ENCODE measurements at places on chromosomes 13 and 19.

DNA sequence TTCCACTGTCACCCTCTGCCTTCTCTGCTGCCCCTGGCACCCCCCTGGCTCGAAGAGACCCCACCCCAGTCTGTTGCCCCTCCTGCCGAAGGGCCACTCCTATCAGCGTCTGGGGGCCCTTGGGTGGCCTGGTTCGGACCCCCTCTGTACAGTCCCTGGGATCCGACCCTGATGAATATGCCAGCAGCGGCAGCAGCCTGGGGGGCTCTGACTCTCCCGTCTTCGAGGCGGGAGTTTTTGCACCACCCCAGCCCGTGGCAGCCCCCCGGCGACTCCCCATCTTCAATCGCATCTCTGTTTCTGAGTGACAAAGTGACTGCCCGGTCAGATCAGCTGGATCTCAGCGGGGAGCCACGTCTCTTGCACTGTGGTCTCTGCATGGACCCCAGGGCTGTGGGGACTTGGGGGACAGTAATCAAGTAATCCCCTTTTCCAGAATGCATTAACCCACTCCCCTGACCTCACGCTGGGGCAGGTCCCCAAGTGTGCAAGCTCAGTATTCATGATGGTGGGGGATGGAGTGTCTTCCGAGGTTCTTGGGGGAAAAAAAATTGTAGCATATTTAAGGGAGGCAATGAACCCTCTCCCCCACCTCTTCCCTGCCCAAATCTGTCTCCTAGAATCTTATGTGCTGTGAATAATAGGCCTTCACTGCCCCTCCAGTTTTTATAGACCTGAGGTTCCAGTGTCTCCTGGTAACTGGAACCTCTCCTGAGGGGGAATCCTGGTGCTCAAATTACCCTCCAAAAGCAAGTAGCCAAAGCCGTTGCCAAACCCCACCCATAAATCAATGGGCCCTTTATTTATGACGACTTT is 2.0 kb downstream of the ZFP36 start:
- DNase-seq, result no peak

DNA sequence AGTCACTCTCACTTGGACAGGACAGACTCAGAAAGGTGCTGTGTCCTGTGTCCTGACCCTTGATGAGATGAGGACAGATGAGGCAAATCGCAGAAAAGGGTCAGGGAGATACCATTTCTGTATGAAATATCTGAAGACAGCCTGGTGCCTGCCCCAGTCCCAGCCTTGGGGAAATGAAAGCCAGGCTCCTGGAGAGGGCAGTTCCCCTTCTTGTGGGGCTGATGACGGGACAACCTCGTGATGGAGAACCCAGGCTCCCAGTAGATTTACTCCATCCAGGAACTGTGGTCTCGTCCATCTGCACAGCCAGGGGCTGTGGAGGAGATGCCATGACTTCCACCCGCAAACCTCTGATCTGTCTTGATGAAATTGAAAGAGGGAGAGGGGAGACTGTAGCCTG is 13.8 kb downstream of the LILRB1 start:
- DNase-seq, result no peak

- DNase-seq, result no peak
These were observed 14.9 kb downstream of the CEBPA start for GRCh38 chr19:33287438-33287837.

DNA sequence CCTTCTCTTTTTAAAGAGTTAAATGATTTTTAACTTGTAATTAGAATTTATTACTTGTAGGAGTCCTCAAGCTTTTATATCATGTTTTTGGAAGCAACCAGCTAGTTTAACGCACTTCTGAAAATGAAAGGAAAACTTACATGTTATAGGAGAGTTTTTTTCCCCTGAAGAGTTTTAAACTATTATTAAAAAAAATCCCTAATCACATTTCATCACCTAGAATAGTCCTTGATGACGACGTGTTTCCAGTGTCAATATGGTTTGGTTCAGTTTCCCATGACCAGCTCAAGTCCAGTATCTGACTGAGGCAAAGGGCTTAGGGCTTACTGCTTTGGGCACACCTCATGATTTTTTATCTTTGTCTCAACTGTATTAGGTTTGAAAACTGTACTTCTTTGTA is 36.0 kb downstream of the URI1 start:
- DNase-seq, result no peak

- peak; percentile 52 for DNase-seq
These were observed 2.3 kb downstream of the SPACA4 start for GRCh38 chr19:48608798-48609263.

DNA sequence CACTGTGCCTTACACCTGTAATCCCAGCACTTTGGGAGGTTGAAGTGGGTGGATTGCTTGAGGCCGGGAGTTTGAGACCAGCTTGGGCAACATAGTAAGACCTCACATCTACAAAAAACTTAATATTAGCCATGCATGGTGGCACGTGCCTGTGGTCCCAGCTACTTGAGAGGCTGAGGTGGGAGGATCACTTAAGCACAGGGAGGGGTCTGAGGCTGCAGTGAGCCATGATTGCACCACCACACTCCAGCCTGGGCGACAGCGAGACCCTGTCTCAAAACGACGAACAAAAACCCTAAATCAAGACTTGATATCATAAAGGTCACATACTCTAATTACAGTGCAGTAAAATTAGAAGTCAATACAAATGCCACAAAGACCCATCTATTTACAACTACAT is 17.4 kb downstream of the SLC7A9 start:
- no peak for DNase-seq

DNA sequence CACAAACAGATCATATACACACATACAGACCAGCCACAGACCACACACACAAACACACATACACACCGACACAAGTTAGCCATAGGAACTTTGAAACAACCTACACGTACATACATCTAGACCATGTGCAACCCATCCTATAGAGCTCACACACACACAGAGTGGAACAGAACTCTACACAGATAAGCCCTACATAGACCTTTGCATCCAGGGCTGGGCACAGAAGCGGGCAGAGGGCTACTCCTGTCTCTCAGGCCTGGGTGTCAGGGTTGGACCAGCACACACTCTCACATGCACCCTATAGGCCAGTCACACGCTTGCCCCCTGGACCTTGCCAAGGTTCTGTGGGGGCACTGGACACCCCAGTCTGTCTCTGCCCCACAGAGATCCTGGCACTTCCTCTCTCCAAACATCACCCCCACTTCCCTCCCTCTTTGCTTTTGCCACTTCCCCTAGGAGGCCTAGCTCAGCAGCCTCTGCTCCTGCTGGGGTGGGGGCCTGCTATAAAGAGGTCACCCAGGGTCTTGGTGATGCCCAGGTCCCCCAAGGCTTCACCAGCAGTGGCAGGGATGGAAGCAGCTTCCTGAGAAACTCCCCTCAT is 5.8 kb upstream of the JUNB start:
- DNase-seq, result no peak

DNA sequence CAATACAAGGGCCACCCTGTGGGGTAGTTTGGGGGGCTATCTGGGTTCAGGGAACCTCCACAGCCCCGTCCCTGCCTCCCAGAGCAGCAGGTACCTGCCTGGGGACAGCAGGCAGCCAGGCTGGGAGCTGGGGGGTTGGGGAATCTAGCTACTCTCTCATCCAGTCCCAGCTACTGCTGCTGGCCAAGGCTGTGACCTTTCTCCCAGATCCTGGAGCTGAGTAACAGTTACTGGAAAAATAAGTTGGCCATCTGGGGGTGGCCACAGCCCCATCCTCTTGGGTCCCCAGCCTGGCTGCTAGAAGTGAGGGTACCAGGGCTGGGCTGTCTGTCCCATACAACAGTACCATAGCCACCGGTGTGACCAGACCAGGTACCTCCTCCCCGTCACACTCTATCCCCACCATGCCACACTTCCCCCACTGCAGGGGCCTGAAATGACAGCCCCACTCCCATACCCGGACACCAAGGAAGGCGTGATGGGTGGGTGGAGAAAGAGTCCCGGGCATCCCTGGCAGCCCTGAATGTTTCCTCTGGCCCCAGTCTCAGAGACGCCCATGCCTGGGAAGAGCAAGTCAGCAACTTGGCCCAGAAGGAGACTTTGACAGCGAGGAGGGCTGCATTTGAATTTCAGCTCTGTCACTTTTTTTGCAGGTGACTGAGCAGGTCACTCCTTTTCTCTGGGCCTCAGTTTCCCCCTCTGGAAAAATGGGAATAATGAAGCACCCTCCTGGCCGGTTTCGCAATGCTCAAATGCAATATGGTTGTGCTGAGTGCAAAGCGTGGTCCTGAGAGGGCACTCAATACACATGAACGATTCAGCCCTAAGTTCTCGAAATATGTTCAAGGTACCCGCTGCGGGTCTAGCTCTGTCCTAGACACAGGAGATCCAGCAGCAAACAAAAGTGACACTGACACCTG is 30.7 kb upstream of the NFIC start:
- DNase-seq, result no peak

DNA sequence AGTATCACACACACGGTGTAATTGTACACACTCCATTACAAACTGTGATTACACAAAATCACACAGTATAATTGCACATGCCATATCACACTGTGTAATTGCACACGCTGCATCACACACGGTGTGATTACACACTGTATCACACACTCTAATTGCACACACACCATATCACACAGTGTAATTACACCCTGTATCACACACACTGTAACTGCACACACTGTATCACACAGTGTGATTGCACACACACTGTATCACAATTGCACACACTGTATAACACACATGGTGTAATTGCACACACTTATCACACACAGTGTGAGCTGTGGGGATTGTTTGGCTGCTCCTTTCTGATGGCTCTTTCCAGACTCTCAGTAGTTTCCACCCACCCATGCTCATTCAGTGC is 162.6 kb upstream of the SGCG start:
- no peak for DNase-seq

DNA sequence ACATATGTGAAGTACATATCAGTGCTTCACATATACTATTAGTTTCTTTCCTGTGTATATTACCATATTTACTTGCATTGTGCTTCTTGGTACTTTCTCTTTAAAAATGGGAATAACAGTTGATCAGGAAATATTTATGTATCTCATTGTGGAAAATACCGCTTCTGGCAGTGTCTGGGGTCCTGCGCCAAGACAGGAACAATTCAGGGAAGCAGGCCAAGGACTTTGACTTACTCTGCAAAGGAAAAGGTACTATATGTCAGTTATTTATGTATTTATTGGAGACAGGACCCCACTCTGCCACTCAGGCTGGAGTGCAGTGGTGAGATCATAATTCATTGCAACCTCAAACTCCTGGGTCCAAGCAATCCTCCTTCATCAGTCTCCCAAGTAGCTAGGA is 57.7 kb upstream of the NBEA start:
- DNase-seq, result no peak

- no peak for DNase-seq
These were observed 6.6 kb downstream of the SIRT2 start for GRCh38 chr19:38892841-38893240.

- DNase-seq, result no peak
These were observed 449.3 kb downstream of the OXGR1 start for GRCh38 chr13:96544957-96545356.

DNA sequence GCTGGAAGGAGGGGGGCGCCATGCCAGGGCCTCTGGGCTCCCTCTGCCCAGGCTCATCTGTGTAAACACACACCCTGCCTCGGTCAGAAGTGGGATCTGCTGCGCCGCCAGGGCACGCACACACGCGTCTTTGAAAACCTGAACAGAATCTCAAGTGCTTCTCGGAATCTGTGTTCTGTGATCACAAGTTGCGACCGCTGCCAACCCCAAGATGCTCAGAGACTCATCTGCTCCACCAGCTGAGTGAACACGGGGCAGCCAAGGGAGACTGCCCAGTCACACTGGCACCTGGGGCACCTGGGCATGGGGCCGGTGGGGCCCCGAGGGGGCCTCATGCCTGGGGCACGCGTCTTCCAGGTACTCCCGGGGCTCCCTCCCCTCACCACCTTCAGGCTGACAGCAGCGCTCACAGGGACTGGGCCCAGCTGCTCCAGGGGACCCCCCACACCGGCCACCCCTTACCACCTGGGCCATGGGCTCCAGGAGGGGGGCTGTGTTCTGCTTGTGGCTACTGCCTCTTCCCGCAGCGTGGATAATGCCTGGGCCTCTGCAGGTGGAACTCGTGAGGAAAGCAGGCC is 59.0 kb downstream of the KLF2 start:
- no peak for DNase-seq

DNA sequence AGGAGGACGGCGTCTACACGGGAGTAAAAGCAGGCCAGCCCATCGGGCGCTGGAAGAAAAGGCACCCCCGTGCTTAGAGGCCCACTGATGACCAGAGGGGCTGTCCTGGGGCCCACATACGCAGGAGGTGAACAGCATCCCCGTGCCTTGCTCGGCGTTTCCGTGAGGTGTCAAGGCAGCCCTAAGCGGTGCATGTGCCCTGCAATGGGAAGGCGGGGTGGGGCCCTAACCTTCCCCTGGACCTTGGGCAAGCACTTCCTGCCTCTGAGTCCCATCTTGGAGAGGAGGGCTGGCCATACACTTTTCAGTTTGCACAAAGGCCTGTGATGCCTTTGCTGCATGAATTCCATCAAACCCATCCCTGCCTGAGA is 47.8 kb upstream of the ATP11A start:
- DNase-seq, result no peak

DNA sequence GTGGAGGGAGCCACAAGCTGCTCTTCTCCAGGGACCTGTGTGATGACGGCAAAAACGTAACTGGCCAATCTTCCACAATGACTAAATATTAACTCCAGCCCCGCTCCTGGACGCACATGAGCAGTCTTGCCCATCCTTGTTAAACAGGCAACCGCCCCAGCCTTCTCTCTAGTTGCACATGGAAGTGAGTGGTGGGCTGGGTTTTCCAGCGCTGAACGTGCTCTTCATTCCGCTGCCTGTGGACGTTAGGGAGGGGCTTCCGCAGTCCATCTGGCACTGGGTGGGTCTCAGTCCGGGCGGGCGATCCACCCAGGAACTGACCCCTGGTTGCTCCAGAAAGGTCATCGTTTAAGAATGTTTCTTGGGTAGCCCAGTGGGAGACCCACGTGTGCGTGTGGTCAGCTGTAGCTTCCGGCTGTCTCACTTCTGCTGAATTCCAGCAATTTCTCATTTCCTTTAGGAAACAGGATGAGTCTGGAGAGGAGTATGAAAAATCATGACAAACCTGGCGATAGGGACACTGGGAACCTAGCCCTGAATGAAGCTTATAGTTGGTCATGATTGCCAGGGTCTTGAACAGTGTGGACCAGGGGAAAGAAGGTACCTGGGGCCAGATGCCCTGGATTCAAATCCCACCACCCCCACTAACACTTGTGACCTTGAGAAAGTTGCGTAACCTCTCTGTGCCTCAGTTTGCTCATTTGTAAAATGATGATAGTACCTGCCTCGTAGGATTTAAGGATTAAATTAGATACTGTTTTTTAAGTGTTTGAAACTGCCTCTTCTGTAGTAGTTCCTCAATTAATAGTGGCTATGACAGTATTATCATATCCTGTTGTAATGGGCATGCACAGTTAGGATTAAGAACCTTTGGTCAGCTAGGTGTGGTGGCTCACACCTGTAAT is 92.6 kb downstream of the SIPA1L3 start:
- DNase-seq, result peak; percentile 97
